ENCODE measurements at places on chromosomes 5 and 9. TPM values are rescaled to one million over a fixed set of nuclear protein-coding genes. Genes with fewer than 3 reads are reported as not detected.

Gene NHP2
- total RNA-seq: 103 TPM

Gene GRIN3A
- 0.80 TPM for total RNA-seq

Gene GRM6
- total RNA-seq: not detected

Gene GPR151
- not detected for total RNA-seq

Gene FOXD4L6
- total RNA-seq: 0.13 TPM

Gene SEMA6A
- total RNA-seq: 32.7 TPM

Gene ORM2
- total RNA-seq: not detected

Gene FAF2
- 22.9 TPM for total RNA-seq

Gene GRXCR2
- not detected for total RNA-seq

Gene EQTN
- total RNA-seq: 0.13 TPM

Gene CD72
- 1.6 TPM for total RNA-seq

Gene PLGRKT
- 28.0 TPM for total RNA-seq

Gene GPR150
- total RNA-seq: 0.09 TPM

Gene GABRA1
- 0.13 TPM for total RNA-seq

Gene TRIM36
- total RNA-seq: 2.0 TPM

Gene CMBL
- total RNA-seq: 24.1 TPM

Gene TMC1
- 0.49 TPM for total RNA-seq

Gene IFNA21
- not detected for total RNA-seq

Gene PWWP2A
- total RNA-seq: 19.1 TPM
